Myocyte (in vitro differentiated cells): ENCODE measurements at places on chromosomes 4 and X. TPM values are rescaled to one million over a fixed set of nuclear protein-coding genes. Genes with fewer than 3 reads are reported as not detected.

GRCh38 chrX:40349251-40349650 is 231.5 kb upstream of the ATP6AP2 start:
- DNase-seq = no peak

GRCh38 chr4:40254608-40255392 is 58.0 kb downstream of the RHOH start:
- peak; percentile 31 for DNase-seq

- no peak for DNase-seq
These were observed 37.7 kb downstream of the NOP14 start for GRCh38 chr4:2925496-2925895.

- peak; percentile 33 for DNase-seq
These were observed 283.2 kb downstream of the DCHS2 start for GRCh38 chr4:154208424-154208823.

DNA sequence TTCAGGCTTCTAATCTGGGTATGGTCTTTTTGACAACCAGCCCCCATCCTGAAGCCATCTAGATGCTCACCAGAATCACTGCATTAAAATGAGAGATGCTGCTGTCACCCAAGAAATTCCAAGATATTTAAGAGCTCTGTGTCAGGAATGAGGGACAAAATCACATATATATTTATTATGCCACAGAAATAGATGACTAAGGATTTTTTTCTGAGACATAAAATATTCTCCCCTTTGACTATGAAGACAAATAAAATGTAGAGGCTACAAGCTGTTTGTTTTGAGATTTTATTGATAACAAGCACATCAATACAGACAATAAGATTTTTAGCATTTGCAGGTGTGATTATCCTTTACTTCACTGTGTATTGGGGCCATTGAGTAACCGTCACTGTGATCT is 77.4 kb downstream of the COMMD8 start:
- no peak for DNase-seq

GRCh38 chr4:26899991-26900390 is 39.4 kb downstream of the STIM2 start:
- no peak for DNase-seq

DNA sequence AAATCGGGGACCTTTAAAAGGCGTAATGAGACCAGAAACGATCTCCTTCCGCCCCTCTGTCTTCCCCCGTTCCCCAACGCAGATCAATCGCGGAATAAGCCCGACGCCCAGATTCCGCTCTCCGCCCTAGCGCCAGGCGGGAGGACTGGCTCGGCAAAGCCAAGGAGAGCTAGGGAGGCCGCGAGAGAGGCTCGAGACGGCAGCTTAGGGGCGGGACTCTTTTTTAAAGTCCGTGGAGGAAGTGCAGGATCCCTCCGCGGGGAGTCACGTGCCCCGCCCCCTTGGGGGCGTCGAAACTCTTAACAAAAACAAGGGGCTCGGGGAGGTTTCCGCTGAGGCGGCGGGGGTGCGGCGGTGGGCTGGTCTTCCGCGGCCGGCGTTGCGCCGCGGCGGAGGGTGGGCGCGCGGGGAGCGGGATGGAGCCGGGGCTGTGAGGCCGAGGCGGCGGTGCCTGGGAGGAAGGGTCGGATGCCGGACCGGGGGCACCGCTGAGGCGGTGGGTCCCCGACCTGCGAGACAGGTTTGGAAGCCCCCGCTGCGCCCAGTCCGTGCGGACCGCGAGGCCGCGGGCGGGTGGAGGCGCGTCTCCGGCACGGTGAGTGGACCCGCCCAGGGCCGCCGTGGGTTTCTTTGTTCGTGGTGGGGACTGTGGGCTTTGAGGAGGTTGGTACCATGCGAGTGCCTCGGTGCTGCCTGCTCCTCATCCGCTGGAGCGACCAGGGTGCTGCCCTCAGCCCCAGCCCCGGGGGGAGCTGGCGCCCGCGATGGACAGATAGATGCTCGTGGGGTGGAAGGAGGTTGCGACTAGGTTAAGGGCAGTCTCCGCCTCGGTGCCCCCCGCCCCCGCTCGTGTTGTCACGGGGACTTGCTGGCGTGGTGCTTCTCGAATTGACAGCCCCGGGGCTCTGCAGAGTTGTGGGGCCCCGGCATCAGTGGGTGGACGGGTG is at the start of gene CCNG2:
Gene CCNG2, plus strand, starts transcription at position 296 of the 947 bp plus-strand sequence. CDS start 1,326 bp downstream, outside the sequence.
- no peak for DNase-seq

- no peak for DNase-seq
These were observed 11.2 kb downstream of the JADE1 start for GRCh38 chr4:128820671-128821070.

GRCh38 chr4:8916351-8916885 is 44.8 kb upstream of the HMX1 start:
- DNase-seq = no peak

DNA sequence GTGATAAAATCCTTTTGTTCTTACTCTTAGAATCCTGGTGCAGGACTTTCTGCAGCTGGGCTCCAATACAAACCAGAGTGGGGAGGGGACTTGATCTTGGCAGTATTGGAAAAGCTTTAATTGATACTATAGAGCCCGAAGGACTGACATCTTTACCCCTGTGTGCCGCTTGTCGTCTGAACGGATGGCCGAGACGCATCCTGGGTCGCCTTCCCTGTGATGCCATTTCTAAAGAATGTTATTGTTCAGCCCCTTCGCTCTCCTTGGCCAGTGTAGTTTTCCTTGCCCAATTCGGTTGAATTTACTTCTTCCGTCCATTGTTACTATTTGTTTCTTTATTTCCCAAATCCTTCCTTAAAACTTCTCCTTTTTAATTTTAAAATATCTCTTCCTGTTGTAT is 80.9 kb downstream of the CLDN34 start:
- DNase-seq = no peak

DNA sequence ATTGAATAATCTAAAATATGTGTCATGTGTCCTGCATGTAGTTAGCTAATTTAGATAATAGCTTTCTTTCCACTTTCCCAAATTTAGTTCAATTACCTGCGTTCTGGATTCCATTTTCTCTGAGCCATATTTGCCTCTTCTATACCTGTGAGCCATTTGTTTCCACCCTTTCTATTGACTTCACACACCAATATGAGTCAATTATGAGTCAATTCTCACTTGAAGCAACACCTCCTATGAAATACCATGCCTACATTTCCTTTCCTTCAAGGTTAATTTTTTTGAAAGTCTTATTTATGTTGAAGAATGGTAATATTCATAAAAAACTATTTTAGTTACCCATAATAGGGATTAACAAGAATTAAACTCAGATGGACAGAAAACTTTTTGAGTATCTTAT is 25.8 kb downstream of the NPY2R start:
- DNase-seq = no peak

DNA sequence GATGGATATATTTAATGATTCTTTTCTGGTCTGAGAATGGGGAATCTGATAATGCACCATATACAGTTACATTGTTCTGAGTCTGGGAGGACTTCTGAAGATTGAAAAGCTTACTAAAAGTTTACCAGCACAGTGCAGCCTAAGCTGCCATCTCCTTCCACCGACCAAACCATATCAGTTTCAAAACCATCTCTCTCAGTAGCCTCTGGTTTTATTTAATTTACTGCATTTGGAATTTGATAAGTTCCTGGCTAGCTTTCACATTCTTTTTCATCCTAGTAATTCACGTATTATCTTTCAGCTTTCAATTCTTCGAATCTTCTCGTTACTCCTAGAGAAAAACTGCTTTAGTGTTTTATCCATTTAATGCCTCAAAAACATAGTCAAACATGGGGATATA is 181.4 kb upstream of the HCCS start:
- DNase-seq = peak; percentile 13

Gene PABPC1L2A
- total RNA-seq = not detected in 2 replicates

Gene ARHGAP36
- not detected in 2 replicates for total RNA-seq

Gene PABPC4L
- 2.3 and 3.1 TPM in 2 replicates for total RNA-seq

Gene CXorf65
- total RNA-seq = 4.6 TPM in 1 of 2 replicates, not detected in the other

Gene BEX1
- total RNA-seq = 1.3 and 1.7 TPM in 2 replicates

Gene OPHN1
- 4.6 and 8.1 TPM in 2 replicates for total RNA-seq
